ENCODE measurements at places on chromosomes 2 and 18. TPM values are rescaled to one million over a fixed set of nuclear protein-coding genes. Genes with fewer than 3 reads are reported as not detected.

DNA sequence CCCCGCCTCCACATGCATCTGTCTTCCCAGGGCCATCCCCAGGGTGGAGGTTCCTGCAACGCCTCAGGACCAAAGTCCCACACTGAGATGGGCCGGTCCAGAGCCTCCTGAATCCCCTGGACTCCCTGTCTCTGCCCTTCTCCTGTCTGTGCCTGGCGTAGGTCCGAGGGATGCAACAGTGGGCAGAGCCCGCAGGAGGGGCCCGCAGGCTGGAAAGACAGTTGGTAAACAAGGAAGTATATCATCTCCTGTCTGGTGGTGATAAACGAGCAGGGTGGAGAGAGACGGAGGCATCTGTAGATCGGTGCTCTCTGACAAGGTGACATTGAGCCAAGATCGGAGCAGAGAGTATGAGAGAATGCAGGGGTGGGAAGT lies 72.6 kb upstream of the RAB6C start:
- no peaks in the 10 kb centered on the region for H3K36me3 ChIP-seq
- no peaks in the 10 kb centered on the region for H3K27me3 ChIP-seq
- H3K27ac ChIP-seq: no peak overlapping the region
- H3K4me3 ChIP-seq: no peak overlapping the region

- no peak for DNase-seq
- no peak overlapping the region for H3K4me3 ChIP-seq
- peaks cover 3% of the 10 kb centered on the region for H3K36me3 ChIP-seq
- H3K27me3 ChIP-seq: no peaks in the 10 kb centered on the region
Measured at GRCh38 chr2:53987336-53987921, 16.6 kb upstream of the PSME4 start.

DNA sequence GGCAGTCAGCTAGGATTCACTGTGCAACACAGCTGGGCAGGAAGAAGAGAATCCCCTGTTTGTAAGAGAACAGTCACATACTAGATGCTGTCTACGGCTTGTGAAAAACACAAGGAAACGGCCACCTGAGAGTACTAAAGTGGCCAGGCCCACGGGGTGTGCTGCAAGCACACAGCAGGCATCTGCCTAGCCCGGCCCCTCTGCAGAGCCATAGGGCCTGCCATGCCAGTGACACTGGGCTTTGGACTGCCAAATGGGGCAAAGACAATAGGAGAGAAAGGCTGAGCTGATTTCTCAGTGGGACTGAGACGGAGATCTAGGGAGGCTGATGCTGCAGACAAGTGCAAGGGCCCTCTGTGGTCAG lies 10.3 kb downstream of the TUBB6 start:
- peaks cover 2% of the 10 kb centered on the region for H3K27me3 ChIP-seq
- H3K27ac ChIP-seq: no peak overlapping the region
- H3K36me3 ChIP-seq: no peaks in the 10 kb centered on the region

- no peak overlapping the region for H3K27ac ChIP-seq
- H3K27me3 ChIP-seq: no peaks in the 10 kb centered on the region
- no peaks in the 10 kb centered on the region for H3K36me3 ChIP-seq
- H3K4me1 ChIP-seq: no peaks in the 10 kb centered on the region
- peak; percentile 1 for DNase-seq
Measured at GRCh38 chr2:178306352-178307073, 112.2 kb downstream of the OSBPL6 start.

GRCh38 chr18:62280058-62280457 lies 45.1 kb upstream of the TNFRSF11A start:
- H3K27me3 ChIP-seq: no peaks in the 10 kb centered on the region
- no peak for DNase-seq
- H3K4me1 ChIP-seq: no peaks in the 10 kb centered on the region
- peaks cover 57% of the 10 kb centered on the region for H3K36me3 ChIP-seq

DNA sequence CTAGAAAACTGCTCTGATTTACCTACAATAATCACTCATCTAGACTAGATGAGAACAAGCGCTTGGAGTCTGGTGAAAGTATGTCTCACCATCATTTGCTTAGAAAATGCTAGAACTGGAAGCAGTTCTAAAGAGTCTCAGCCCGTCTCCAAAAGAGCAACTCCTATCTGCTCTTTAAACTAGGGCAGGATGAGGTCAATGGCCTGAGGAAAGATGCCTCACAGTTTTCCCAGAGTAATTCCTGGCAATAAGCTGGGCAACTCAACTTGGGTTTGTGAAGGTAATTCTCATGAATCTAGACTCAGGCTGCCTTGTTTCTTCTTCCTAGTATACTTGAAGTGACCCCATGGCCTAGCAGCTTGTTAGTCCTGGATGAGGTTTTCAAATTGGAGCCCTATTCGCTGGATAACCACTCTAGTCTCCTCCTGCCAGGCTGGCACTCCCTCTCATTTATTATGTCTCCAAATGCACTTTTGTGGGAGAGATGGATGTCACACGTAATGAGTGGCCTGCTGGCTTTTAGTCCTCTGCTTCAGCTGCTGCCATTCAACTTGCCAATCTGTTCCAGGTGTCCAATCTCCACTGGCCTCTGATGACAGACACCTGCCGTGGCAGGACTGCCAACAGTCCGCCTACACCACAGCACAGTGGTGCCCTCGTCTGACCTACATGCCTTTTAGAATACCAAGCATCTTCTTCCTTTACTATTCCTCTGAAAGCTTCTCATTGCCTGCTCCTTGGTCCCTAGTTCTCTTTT lies 80.9 kb downstream of the CABYR start:
- no peaks in the 10 kb centered on the region for H3K4me1 ChIP-seq
- peaks cover 3% of the 10 kb centered on the region for H3K27me3 ChIP-seq
- no peak for DNase-seq
- no peak overlapping the region for H3K4me3 ChIP-seq

DNA sequence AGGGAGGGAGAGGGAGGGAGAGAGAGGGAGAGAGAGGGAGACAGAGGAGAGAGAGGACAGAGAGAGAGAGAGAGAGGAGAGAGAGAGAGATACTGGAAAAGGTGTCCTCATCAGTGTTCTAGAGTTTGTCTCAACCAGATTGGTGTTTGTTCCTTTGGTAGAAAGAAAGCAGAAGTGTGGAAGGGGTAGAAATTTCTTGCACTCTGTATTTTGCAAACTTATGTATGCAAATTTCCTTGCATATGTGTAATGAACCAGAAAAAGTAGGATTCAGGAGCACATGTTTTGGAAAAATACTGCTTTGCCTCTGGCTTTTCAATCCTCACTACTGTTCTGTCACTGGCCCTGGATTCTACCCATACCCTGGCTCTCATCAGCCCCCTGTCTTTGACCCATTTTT lies 1.1 kb upstream of the SP140 start:
- H3K4me3 ChIP-seq: no peak overlapping the region
- H3K27ac ChIP-seq: peak overlapping the region; percentile 93
- H3K27me3 ChIP-seq: no peaks in the 10 kb centered on the region
- H3K4me1 ChIP-seq: peaks cover 14% of the 10 kb centered on the region
- no peak for DNase-seq

DNA sequence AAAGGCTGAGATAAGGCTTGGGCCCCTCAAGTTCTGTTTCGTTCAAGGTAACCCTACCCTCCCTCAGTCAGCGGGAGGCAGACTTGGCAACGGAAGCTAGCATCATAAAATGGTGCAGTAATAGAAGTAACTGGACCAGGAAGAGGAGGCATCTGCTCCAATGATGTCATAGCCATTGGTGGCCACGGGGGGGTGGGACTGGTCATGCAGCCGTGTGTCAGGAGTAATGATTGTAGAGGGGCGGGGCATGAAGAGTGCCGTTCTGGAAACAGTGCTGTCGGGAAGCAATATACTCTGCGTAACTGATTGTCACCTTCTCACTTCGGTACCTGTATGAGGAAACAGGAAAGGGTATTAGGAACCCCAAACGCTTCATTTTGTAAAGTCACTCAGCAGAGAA lies 6.9 kb upstream of the POLR2D start:
- H3K4me1 ChIP-seq: no peaks in the 10 kb centered on the region
- DNase-seq: no peak
- H3K36me3 ChIP-seq: peaks cover 64% of the 10 kb centered on the region
- no peaks in the 10 kb centered on the region for H3K27me3 ChIP-seq

- DNase-seq: no peak
- H3K4me1 ChIP-seq: no peaks in the 10 kb centered on the region
- H3K27me3 ChIP-seq: no peaks in the 10 kb centered on the region
- H3K27ac ChIP-seq: no peak overlapping the region
- no peak overlapping the region for H3K4me3 ChIP-seq
- H3K36me3 ChIP-seq: no peaks in the 10 kb centered on the region
Measured at GRCh38 chr18:55968550-55968949, 380.6 kb upstream of the TCF4 start.

- H3K4me1 ChIP-seq: no peaks in the 10 kb centered on the region
- no peak for DNase-seq
- no peak overlapping the region for H3K27ac ChIP-seq
- no peaks in the 10 kb centered on the region for H3K27me3 ChIP-seq
Measured at GRCh38 chr2:167987558-167987957, 259.8 kb downstream of the STK39 start.

- no peaks in the 10 kb centered on the region for H3K4me1 ChIP-seq
- H3K27me3 ChIP-seq: no peaks in the 10 kb centered on the region
- no peak overlapping the region for H3K27ac ChIP-seq
- no peak for DNase-seq
- no peak overlapping the region for H3K4me3 ChIP-seq
Measured at GRCh38 chr2:105411720-105412407, 13.0 kb upstream of the FHL2 start.

- H3K27me3 ChIP-seq: no peaks in the 10 kb centered on the region
- no peak overlapping the region for H3K27ac ChIP-seq
- H3K4me1 ChIP-seq: no peaks in the 10 kb centered on the region
- no peak overlapping the region for H3K4me3 ChIP-seq
- no peaks in the 10 kb centered on the region for H3K36me3 ChIP-seq
- DNase-seq: no peak
Measured at GRCh38 chr2:231856959-231857358, 69.2 kb downstream of the NPPC start.

GRCh38 chr18:26656944-26657536 lies 108.7 kb upstream of the KCTD1 start:
- H3K4me1 ChIP-seq: no peaks in the 10 kb centered on the region
- no peak overlapping the region for H3K27ac ChIP-seq
- H3K4me3 ChIP-seq: peak overlapping the region; percentile 71
- no peaks in the 10 kb centered on the region for H3K36me3 ChIP-seq
- no peak for DNase-seq
- H3K27me3 ChIP-seq: peaks cover 10% of the 10 kb centered on the region

GRCh38 chr18:48893608-48894600 lies 56.9 kb downstream of the SMAD7 start:
- no peak for DNase-seq
- no peaks in the 10 kb centered on the region for H3K4me1 ChIP-seq
- no peaks in the 10 kb centered on the region for H3K36me3 ChIP-seq
- no peak overlapping the region for H3K27ac ChIP-seq

- H3K4me3 ChIP-seq: no peak overlapping the region
- DNase-seq: no peak
- no peak overlapping the region for H3K27ac ChIP-seq
- no peaks in the 10 kb centered on the region for H3K4me1 ChIP-seq
- H3K27me3 ChIP-seq: no peaks in the 10 kb centered on the region
- H3K36me3 ChIP-seq: no peaks in the 10 kb centered on the region
Measured at GRCh38 chr18:27666016-27666415, 480.9 kb upstream of the CHST9 start.

- no peak for DNase-seq
- no peaks in the 10 kb centered on the region for H3K36me3 ChIP-seq
- peaks cover 6% of the 10 kb centered on the region for H3K27me3 ChIP-seq
- no peak overlapping the region for H3K4me3 ChIP-seq
Measured at GRCh38 chr2:129301431-129301913, 678.0 kb upstream of the RAB6C start.

- no peak overlapping the region for H3K27ac ChIP-seq
- peaks cover 15% of the 10 kb centered on the region for H3K4me1 ChIP-seq
- H3K27me3 ChIP-seq: no peaks in the 10 kb centered on the region
- H3K4me3 ChIP-seq: no peak overlapping the region
Measured at GRCh38 chr2:70519453-70519852, 34.2 kb downstream of the TGFA start.

- H3K27ac ChIP-seq: no peak overlapping the region
- peaks cover 29% of the 10 kb centered on the region for H3K27me3 ChIP-seq
- H3K4me3 ChIP-seq: peak overlapping the region; percentile 27
- H3K36me3 ChIP-seq: no peaks in the 10 kb centered on the region
- H3K4me1 ChIP-seq: peaks cover 2% of the 10 kb centered on the region
Measured at GRCh38 chr2:171522788-171523087, 464 bp downstream of the CYBRD1 start.

DNA sequence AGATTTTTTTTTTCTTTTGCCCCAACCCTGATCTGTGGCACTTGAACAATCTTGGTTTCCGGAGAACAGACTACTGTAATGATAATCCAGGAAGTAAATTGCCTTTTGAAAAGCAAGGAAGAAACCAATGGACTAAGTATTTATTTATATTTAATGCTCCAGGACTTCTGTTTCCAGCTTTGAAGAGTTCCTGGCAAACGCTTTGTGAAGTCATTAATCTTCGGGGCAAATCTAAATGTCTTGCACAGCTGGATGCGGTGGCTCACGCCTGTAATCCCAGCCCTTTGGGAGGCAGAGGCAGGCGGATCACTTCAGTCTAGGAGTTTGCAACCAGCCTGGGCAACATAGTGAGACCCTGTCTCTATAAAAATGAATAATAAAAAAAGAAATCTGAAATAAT lies 135.1 kb upstream of the GATA6 start:
- no peak overlapping the region for H3K27ac ChIP-seq
- H3K4me3 ChIP-seq: no peak overlapping the region
- no peaks in the 10 kb centered on the region for H3K27me3 ChIP-seq

- no peak overlapping the region for H3K27ac ChIP-seq
- H3K4me3 ChIP-seq: no peak overlapping the region
- no peaks in the 10 kb centered on the region for H3K36me3 ChIP-seq
- no peaks in the 10 kb centered on the region for H3K27me3 ChIP-seq
- no peak for DNase-seq
Measured at GRCh38 chr2:12759248-12759647, 42.5 kb downstream of the TRIB2 start.

- no peak overlapping the region for H3K4me3 ChIP-seq
- no peak for DNase-seq
- no peak overlapping the region for H3K27ac ChIP-seq
- H3K27me3 ChIP-seq: no peaks in the 10 kb centered on the region
- H3K4me1 ChIP-seq: no peaks in the 10 kb centered on the region
- H3K36me3 ChIP-seq: no peaks in the 10 kb centered on the region
Measured at GRCh38 chr2:157245846-157246764, 11.4 kb upstream of the GALNT5 start.

GRCh38 chr2:104528101-104528500 lies 325.8 kb upstream of the POU3F3 start:
- H3K4me3 ChIP-seq: no peak overlapping the region
- H3K27ac ChIP-seq: no peak overlapping the region
- H3K36me3 ChIP-seq: no peaks in the 10 kb centered on the region

The ERICH2 gene
- not detected for total RNA-seq

The RMDN2 gene
- 5.0 TPM for total RNA-seq

The ELOA2 gene
- not detected for total RNA-seq

The HOXD13 gene
- total RNA-seq: not detected

The AGXT gene
- 0.41 TPM for total RNA-seq

The KCTD18 gene
- total RNA-seq: 17.0 TPM

The EML6 gene
- 1.8 TPM for total RNA-seq

The AMER3 gene
- total RNA-seq: not detected

The TGIF1 gene
- 88.7 TPM for total RNA-seq

The SLC14A1 gene
- total RNA-seq: 1.8 TPM

The PIEZO2 gene
- 0.90 TPM for total RNA-seq

The STK39 gene
- 22.0 TPM for total RNA-seq

The MATN3 gene
- total RNA-seq: 0.28 TPM

The CCDC68 gene
- total RNA-seq: not detected

The RBM44 gene
- total RNA-seq: 0.98 TPM

The GKN1 gene
- total RNA-seq: not detected

The TTR gene
- not detected for total RNA-seq

The DRC1 gene
- total RNA-seq: not detected

The GKN2 gene
- not detected for total RNA-seq
